Tongue (tissue), 3 donors: ENCODE measurements at places on chromosomes 12 and 14. TPM values are rescaled to one million over a fixed set of nuclear protein-coding genes. Genes with fewer than 3 reads are reported as not detected.

CELA1 gene
- not detected for total RNA-seq

SERPINA12 gene
- total RNA-seq, result not detected

ANO4 gene
- 2.6 TPM for total RNA-seq

CAPZA3 gene
- total RNA-seq, result not detected

PLEKHG3 gene
- 38.0 TPM for total RNA-seq

CCDC88C gene
- 29.8 TPM for total RNA-seq

UBR7 gene
- 42.0 TPM for total RNA-seq

DDX24 gene
- total RNA-seq, result 118 TPM

GARIN6 gene
- total RNA-seq, result not detected

NRL gene
- 2.4 TPM for total RNA-seq

DPPA3 gene
- not detected for total RNA-seq

SVOP gene
- total RNA-seq, result 0.31 TPM

PTPN21 gene
- total RNA-seq, result 31.3 TPM

RNASE1 gene
- 38.5 TPM for total RNA-seq

PRPH gene
- total RNA-seq, result 5.2 TPM

AQP2 gene
- not detected for total RNA-seq

RBMS2 gene
- total RNA-seq, result 18.1 TPM

GPR68 gene
- total RNA-seq, result 2.9 TPM

USP5 gene
- total RNA-seq, result 67.0 TPM

DDN gene
- 2.4 TPM for total RNA-seq

PTGDR gene
- 0.51 TPM for total RNA-seq

PRB2 gene
- not detected for total RNA-seq

NGB gene
- not detected for total RNA-seq

CALCOCO1 gene
- 137 TPM for total RNA-seq

NOVA1 gene
- 15.5 TPM for total RNA-seq

GLT8D2 gene
- total RNA-seq, result 40.3 TPM

RTL1 gene
- 46.9 TPM for total RNA-seq

CISTR gene
- not detected for total RNA-seq

ZBTB39 gene
- 6.4 TPM for total RNA-seq

SUOX gene
- 11.1 TPM for total RNA-seq
